ENCODE measurements at places on chromosomes 11 and 22.

GRCh38 chr22:29784451-29785361, 17.5 kb downstream of the UQCR10 start:
- no peak for DNase-seq
- peaks cover 22% of the 10 kb centered on the region for H3K36me3 ChIP-seq
- H3K27me3 ChIP-seq: no peaks in the 10 kb centered on the region
- peaks cover 31% of the 10 kb centered on the region for H3K4me1 ChIP-seq
- H3K4me3 ChIP-seq: no peak overlapping the region
- no peak overlapping the region for H3K27ac ChIP-seq

DNA sequence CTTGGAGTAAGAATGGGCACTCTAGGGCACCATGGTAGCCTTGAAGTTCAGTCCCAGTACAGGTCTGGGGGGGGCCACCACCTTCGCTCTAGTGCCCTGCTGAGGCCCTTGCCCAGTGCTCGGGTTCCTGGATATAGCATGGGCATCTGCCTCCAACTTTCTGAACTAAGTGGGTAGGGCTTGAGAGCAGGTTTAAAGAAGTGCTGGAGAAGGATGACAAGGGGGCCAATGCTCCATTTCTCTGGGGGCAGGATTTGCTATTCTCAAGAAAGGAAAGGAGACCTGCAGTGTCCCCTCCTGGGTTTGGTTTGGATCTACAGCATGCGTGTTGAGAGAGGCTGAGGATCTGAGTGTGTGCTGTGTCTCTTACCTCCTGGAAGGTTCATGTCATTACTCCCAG, 82.2 kb upstream of the SUSD2 start:
- H3K4me1 ChIP-seq: no peaks in the 10 kb centered on the region
- DNase-seq: no peak
- no peak overlapping the region for H3K27ac ChIP-seq
- H3K36me3 ChIP-seq: peaks cover 33% of the 10 kb centered on the region

DNA sequence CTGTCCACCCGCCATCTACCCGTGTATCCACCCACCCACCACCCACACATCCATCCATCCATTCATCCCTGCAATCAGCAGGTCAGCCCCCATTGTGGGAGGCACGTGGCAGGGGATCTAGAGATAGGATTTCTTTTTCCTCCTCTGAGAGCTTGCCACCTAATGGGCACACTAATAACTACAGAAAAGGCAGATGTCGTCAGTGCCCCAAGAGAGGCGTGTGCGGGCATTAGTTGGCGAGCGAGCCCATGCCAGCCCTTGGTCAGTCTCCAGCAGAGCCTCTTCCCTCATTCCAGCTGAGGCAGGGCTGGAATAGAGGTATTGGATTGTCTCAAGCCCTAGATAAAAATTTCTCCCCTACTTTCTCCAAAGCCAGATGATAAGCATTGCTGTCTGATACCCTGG, 9.7 kb downstream of the USP2 start:
- no peak overlapping the region for H3K27ac ChIP-seq
- peaks cover 6% of the 10 kb centered on the region for H3K27me3 ChIP-seq
- peaks cover 15% of the 10 kb centered on the region for H3K4me1 ChIP-seq

GRCh38 chr22:49749885-49750510, 77.7 kb downstream of the BRD1 start:
- DNase-seq: no peak
- H3K4me3 ChIP-seq: no peak overlapping the region
- no peaks in the 10 kb centered on the region for H3K4me1 ChIP-seq
- H3K36me3 ChIP-seq: no peaks in the 10 kb centered on the region
- peaks cover 3% of the 10 kb centered on the region for H3K27me3 ChIP-seq

DNA sequence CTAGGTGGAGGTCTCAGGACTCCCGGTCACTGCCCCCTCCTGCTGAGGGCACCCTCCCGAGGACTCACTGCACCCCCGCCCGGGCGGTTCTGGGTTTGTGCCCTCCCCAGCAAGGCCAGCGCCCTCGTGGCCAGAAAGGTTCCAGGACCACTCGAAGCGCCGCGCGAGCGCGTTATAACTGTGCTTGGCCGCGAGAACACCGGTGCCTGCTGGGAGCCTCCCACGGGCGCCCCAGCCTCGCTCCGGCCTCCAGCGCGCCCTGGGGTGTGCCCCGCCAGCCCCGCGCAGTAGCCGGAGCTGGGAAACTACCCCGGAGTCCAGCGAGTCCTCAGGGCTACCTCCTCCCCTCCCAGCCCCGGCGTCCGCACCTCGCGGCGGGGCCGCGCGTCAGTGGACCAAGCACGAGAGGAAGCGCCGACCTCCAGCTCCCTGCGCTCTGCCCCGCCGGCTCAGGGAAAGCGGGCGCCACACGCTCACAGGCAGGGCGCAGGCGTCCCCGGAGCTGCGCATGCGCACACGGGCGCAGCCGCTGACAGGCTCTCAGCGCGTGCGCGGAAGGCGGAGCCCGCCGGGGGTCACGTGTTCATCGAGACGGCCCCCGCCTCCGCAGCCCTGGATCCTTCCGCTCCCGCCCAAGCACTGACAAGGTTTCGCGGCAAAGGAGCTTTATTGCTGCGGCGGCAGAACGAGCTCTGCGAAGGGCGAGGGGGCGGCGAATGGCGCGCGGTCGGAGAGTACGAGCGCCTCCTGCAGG, at the start of gene SCO2:
Gene SCO2 (minus strand): TSS at position 495 of the 754 bp plus-strand sequence. CDS start 1,187 bp downstream, outside the sequence.
- peak; percentile 76 for DNase-seq
- peaks cover 16% of the 10 kb centered on the region for H3K4me1 ChIP-seq
- peaks cover 17% of the 10 kb centered on the region for H3K36me3 ChIP-seq
- peak within 1 kb of the TSS; percentile 79 for H3K4me3 ChIP-seq
- H3K27ac ChIP-seq: peak within 1 kb of the TSS; percentile 70

DNA sequence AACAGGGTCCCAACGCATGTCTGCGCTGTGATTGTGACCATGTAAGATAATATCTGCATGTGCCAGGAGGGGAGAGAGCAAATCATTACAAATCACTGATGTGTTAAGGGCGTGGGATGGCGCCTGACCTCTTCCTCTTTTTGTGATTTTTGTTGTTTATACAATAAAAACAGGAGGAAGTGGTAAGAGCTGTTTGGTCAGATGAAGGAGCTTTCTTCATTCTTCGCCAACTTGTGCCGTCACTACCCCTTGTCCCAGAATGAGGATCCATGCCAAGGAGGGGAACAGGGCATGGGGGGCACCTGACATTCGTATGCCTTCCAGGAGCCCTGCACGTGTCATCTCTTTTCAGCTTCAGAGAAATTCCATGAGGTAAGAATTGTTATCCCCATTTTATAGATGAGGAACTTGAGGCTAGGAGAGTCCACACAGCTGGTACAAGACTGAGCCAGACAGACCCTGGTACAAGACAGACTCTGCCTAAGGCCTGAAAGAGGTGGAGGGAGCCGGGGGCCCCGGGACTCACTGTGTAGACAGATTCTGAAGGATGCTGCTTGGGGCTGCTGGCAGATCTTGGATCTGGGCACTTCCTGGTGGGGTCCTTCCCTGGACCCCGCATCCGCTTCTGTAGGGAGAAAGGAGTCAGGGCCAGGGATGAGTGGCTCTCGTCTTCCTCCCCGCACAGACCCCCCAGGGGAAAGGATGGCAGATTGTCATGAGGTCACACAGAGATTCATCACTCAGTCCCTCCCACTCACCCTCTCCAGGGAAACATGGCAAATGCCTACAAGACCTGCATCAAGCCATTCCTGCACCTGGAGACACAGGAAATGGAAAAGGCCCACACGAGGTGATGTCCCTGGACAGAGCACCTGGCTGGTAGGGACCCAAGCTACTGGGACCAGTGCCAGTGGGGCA, 34.6 kb downstream of the NFAM1 start:
- DNase-seq: no peak
- no peak overlapping the region for H3K27ac ChIP-seq
- peaks cover 2% of the 10 kb centered on the region for H3K4me1 ChIP-seq
- peaks cover 8% of the 10 kb centered on the region for H3K27me3 ChIP-seq
- no peaks in the 10 kb centered on the region for H3K36me3 ChIP-seq

DNA sequence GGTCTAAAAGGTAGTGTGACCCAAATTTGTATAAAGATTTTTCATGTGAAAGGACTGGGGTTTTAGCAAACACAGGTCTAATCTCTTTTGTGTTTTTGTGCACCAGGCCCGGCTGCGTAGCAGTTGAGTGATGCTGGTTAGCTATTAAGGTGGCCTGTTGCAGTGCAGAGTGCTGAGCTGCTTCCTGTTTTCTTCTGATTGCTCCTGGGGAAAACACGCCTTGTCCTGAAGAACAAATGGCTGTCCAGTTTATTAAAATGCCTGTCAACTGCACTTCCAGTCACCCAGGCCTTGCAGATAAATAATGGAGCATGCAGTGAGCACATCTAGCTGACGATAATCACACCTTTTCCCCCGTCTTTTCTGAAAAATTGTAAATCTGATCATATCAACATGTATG, 1.8 kb downstream of the SRSF8 start:
- no peak for DNase-seq
- H3K36me3 ChIP-seq: no peaks in the 10 kb centered on the region
- H3K27me3 ChIP-seq: no peaks in the 10 kb centered on the region
- H3K27ac ChIP-seq: peak overlapping the region; percentile 90
- peaks cover 27% of the 10 kb centered on the region for H3K4me1 ChIP-seq
- H3K4me3 ChIP-seq: peak overlapping the region; percentile 100

GRCh38 chr22:27804470-27805297, 3.1 kb upstream of the MN1 start:
- H3K27ac ChIP-seq: no peak overlapping the region
- peaks cover 18% of the 10 kb centered on the region for H3K4me1 ChIP-seq
- no peaks in the 10 kb centered on the region for H3K27me3 ChIP-seq
- DNase-seq: no peak
- no peaks in the 10 kb centered on the region for H3K36me3 ChIP-seq
- H3K4me3 ChIP-seq: no peak overlapping the region

DNA sequence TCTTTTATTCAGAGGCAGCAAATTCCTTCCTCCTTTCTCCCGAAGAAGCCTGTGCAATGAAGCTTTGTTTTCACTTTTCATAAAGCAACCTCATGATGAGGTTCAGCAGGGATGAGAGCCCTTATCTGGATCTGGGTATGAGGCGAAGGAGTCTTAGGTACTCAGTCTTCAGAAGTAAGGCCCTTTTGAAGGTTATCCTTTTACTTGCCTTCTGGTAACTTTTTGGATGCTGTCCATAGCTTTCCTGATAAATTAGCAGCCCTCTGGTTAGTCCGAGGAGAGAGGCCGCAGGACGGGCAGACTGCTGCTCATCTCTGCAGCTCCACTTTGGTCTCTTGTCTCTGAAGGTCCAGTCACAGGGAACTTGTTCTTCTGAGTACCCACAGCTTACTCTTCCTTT, 1.1 kb downstream of the TRIM22 start:
- peak overlapping the region; percentile 82 for H3K4me3 ChIP-seq
- H3K27ac ChIP-seq: peak overlapping the region; percentile 71
- no peaks in the 10 kb centered on the region for H3K36me3 ChIP-seq
- no peaks in the 10 kb centered on the region for H3K27me3 ChIP-seq
- peaks cover 9% of the 10 kb centered on the region for H3K4me1 ChIP-seq

DNA sequence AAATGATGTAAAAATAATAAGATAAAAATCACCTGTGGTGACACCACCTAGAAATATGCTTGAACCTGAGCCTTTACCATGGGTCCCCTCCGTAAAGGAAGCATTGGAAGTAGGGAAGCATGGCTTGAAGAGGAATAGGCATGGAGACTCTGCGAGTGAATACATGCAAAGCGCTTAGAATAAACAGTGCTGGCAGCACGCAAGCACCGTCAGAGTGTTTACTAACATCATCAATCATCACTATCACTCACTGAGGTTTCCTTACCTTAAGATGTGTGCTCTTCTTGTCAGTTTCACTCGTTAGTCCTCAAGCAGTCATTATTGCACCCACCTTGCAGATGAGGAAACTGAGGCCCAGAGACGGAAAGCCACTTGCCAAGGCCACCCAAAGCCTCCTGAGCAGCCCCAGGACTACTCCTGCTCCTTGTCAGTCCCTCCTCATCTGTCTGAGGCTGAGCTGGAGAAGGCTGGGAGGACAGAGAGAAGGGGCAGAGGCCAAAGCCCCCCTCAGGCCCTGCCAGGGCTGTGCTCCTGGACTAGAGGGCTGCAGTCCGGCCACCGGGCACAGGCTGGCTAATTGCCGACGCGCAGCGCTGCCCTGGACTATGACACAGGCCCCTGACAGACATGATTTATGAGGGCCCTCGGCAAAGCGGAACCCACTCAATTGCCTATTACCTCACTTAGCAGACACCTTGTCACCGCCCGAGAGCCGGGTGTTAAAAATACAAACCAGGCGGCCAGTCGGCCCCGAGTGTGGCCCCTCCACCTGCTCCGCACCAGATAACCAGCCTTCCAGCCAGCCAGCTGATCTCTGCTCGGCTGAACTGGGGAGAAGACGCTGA, 168.9 kb downstream of the MN1 start:
- no peak overlapping the region for H3K4me3 ChIP-seq
- no peak overlapping the region for H3K27ac ChIP-seq
- H3K36me3 ChIP-seq: no peaks in the 10 kb centered on the region
- no peaks in the 10 kb centered on the region for H3K27me3 ChIP-seq
- DNase-seq: no peak
- peaks cover 5% of the 10 kb centered on the region for H3K4me1 ChIP-seq

DNA sequence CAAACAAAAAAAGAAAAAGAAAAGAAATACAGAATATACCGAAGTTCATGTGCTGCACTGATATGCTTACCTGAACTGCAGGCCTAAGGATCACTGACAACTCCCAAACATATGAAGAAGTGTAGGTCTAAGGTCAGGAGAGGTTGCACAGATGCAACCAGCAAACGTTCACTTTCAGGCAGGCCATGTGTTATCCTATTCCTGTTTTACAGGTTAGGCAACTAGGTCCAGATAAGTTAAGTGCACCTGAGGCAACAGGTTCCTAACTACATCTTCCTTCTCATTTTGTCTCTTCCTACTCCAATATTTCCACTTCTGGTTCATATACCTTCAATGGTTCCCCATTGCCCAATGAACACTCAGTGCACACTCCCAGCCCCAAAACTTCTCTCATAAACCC, 15.1 kb downstream of the PI4KA start:
- H3K4me3 ChIP-seq: no peak overlapping the region
- no peak overlapping the region for H3K27ac ChIP-seq
- DNase-seq: no peak
- H3K27me3 ChIP-seq: no peaks in the 10 kb centered on the region
- no peaks in the 10 kb centered on the region for H3K36me3 ChIP-seq

DNA sequence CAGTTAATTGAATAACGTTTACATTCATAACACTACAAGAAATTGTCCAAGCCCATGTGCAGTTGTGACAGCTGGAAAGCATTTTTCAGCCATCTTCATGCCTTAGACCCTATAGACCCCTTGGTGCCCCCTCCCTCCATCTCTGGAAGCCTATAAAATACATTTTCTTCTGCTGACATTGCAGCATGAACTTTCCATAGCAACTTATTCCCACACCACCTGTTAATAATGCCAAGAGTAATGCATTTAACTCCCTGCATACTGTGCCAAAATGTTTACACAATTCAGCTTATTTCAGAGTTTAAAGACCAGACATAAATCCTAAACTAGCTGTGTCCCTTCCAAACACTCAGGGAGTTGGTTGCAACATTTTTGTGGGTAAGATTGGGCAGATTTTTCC, 143.0 kb upstream of the ARHGAP20 start:
- no peaks in the 10 kb centered on the region for H3K4me1 ChIP-seq
- no peak overlapping the region for H3K27ac ChIP-seq
- no peak for DNase-seq
- H3K27me3 ChIP-seq: peaks cover 6% of the 10 kb centered on the region
- no peaks in the 10 kb centered on the region for H3K36me3 ChIP-seq

Data from keratinocyte (primary cell).